ENCODE measurements at places on chromosomes 3 and 15.
A peak's percentile ranks its signal among the peaks of the same experiment; 100 is the strongest.

DNA sequence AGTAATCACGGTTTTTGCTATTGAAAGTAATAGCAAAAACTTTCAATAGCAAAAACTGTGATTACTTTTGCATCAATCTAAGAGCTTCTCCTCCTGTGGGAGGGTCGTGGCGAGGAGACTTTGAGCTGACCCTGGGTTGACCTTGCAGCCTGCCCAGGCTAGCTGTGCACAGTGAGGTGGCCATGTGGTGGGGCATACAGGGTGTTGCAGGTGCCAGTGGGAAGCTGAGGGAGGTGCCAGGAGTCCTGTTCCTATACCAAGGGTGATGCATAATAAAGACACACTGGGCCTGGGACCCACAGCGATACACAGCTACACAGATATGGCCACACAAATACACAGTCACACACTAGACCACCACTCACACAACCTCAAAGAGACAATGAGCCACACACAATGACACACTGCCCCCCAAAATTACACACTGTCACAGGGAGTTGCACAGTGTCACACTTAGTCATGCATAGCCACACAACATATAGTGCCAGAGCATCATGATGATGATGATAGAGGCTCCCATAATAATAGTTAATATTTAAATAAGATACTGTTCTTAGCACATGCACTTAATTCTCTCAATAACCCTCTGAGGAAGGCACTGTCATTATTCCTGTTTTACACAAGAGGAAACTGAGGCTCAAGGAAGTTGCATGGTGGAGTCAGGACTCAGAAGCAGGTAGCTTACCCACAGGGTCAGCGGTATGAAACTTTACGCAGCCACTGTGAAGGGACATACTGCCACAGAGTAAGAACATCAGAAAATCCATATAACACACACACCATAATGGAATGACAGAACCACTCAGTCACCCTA is 6.3 kb downstream of the PLCD1 start:
- DNase-seq = no peak

GRCh38 chr3:141921316-141921715 is 44.9 kb downstream of the ATP1B3 start:
- DNase-seq = no peak

DNA sequence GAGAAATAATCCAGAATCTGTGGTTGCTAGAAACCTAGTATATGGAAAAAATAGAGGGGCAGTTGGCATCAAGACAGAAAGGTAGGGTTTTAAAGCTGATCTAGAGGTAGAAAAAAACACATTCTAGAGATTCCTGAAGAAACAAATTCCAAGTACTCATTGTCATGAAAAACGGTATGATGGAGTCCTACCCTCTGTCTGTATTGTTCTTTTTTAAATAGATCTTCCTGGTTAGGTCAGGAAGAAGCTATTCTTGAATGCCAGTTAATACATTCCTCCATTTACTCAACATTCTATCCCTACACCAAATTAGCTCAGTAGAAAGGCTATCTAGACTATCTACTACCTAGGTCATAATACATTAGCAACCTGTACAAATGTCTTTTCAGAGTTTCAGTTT is 364.7 kb downstream of the FHIT start:
- DNase-seq = no peak

GRCh38 chr3:49461443-49462171 is 8.5 kb upstream of the DAG1 start:
- DNase-seq = no peak

- no peak for DNase-seq
Observed at GRCh38 chr3:196699749-196700148, 12.3 kb downstream of the CEP19 start.

- peak; percentile 72 for DNase-seq
Observed at GRCh38 chr15:84878504-84878903, 6.0 kb upstream of the SLC28A1 start.

DNA sequence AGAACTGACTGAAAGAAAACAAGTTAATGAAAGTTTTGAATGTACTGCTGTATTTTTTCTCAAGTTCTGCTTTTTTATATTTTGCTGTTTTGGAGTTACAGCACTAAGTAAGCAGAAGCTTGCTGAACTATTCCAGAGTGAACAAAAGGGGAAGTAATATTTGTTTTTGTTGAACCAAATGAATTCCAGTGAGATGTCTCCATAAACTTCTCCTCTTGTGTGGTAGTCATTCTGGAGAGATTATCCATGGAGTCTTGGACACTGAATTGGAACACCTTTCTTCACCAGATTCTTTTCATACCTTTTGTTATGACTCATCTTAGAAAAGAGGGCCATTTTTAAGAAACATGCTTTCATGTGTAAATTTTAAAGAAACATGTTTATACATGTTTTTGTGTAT is 8.8 kb downstream of the ANKUB1 start:
- no peak for DNase-seq

- DNase-seq = no peak
Observed at GRCh38 chr15:29124581-29125381, 144.8 kb downstream of the NSMCE3 start.

GRCh38 chr15:56989411-56989924 is 71.0 kb downstream of the TCF12 start:
- DNase-seq = no peak

- DNase-seq = no peak
Observed at GRCh38 chr3:183502237-183503181, 53.0 kb downstream of the KLHL6 start.

- no peak for DNase-seq
Observed at GRCh38 chr15:33780011-33780768, 188.1 kb upstream of the CHRM5 start.

- DNase-seq = no peak
Observed at GRCh38 chr3:99434190-99434589, 204.2 kb upstream of the COL8A1 start.

GRCh38 chr15:48681353-48681752 is 35.8 kb upstream of the FBN1 start:
- DNase-seq = no peak

- DNase-seq = peak; percentile 23
Observed at GRCh38 chr15:94306700-94307650, 75.6 kb downstream of the MCTP2 start.

DNA sequence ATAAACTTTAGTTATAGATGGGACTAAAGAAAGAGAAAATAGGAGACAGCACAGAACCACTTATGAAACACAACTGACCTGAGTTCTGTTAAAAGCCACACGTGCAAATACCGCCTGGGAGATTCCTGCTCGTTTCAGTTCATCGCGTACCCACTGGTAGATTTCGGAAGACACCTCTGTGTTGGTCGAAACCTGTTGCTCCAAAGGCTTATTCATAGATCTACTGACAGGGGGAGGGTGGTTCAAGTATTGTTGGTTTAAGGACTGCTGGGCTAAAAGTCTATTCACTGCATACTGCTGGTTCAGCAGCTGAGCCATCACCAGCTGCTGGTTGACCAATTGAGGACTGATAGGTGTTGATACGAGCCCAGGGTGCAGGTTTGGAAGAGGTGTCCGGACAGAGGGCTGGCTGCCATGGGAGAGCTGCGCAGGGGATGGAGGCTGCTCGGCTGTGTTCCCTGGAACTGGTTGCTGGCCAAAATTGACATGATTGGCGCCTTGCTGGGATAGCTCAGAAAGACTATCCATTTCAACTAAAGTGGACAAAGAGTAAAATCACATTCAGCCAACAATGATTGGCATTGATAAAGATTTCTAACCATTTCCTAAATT is 30.6 kb downstream of the SATB1 start:
- DNase-seq = no peak

DNA sequence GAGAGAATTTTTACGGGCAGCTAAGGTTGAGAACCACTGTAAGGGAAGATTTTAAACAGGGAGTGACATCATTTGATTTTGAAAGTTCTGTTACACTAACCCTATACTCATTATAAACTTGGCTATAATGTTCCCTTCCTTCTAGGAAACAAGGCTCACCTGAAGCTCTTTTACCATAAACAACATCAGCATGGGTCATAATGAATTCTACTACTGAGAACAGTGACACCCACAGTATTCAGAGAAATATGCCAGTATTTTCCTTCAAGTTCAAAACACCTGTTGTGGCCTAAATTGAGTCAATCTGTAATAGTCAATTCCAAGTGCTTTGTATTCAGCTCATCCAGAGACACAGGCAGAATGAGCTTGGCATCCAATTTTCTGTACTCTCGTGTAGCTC is 175.3 kb upstream of the STT3B start:
- DNase-seq = no peak

GRCh38 chr15:66830358-66830757 is 128.3 kb downstream of the SMAD6 start:
- DNase-seq = no peak

DNA sequence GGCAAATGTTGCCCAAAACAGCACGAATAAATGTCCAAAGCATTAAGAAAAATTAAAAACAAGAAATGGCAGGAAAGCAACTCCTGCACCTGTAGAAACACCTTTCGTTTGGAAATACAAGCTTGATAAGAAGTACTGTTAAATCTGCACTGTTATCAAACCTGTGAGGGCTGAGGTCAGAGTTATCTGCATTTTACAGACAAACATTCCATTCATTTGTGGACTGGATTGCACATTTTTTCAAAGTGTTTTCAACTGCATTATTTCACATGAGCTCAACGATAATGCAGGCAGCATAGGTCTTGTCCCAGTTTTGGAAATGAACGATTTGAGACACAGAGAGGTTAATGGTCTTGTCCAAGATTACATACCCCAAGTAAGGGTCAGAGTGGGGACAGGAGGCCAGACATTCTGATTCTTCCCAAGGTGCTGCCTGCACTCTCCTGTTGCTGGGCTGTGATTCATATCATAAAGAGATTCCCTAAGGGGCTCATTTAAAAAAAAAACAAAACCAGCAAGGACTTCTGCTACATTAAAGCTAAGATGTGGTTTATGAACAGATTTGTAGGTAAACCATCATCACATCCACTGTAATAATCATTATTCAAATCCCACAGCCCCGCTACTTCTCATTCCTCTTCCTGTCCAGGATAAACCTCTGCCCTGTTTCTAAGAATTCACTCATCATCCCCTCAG is 13.0 kb downstream of the GUCA1C start:
- DNase-seq = no peak

All from stimulated activated naive CD8-positive, alpha-beta T cell treated with anti-CD3 and anti-CD28 coated beads, Interleukin-15, Interleukin-2, amounts not matched to agents 100 U/mL and 50 U/mL, for 24 hours (primary cell).